ENCODE measurements at places on chromosomes 5 and 9.

- DNase-seq = no peak
- H3K27me3 ChIP-seq = no peaks in the 10 kb centered on the region
- no peak overlapping the region for H3K4me3 ChIP-seq
- H3K36me3 ChIP-seq = no peaks in the 10 kb centered on the region
- peaks cover 11% of the 10 kb centered on the region for H3K4me1 ChIP-seq
- no peak overlapping the region for H3K27ac ChIP-seq
Observed at GRCh38 chr5:149616727-149617285, 35.5 kb downstream of the ARHGEF37 start.

GRCh38 chr9:86252870-86253269 is 6.6 kb downstream of the C9orf153 start:
- H3K27me3 ChIP-seq = no peaks in the 10 kb centered on the region
- no peak overlapping the region for H3K27ac ChIP-seq
- no peaks in the 10 kb centered on the region for H3K4me1 ChIP-seq
- H3K4me3 ChIP-seq = no peak overlapping the region

GRCh38 chr5:168879331-168879730 is 300.2 kb upstream of the PANK3 start:
- H3K36me3 ChIP-seq = no peaks in the 10 kb centered on the region
- peaks cover 15% of the 10 kb centered on the region for H3K27me3 ChIP-seq
- H3K27ac ChIP-seq = no peak overlapping the region
- no peak overlapping the region for H3K4me3 ChIP-seq
- DNase-seq = no peak
- H3K4me1 ChIP-seq = no peaks in the 10 kb centered on the region

DNA sequence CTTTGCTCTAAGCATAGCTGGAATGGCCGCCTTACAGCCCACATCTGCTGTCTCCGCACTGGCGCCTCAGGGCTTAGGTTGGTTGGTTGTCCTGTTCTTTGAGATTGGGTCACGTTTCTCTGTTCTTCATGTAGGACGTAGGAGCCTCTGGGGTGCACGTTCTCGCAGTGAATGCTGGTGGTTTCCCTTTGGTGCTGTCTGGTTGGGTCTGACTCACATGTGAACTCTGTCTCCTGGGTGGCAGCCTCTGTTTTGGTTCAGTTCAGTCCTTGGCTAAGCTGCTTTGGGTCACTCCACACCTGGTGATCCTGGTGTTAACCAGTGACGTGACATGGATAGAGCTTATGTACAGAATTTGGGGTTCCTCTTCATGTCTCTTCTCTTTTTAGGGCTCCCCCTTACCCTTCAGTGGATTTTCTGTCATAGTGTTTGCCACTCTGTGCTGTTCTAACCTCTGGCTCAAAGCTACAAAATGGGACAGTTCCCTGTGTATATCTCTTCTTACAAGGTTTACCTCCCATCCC is 12.6 kb upstream of the LPCAT1 start:
- no peaks in the 10 kb centered on the region for H3K36me3 ChIP-seq
- H3K4me3 ChIP-seq = peak overlapping the region; percentile 68
- H3K27me3 ChIP-seq = peaks cover 17% of the 10 kb centered on the region
- DNase-seq = peak; percentile 73
- H3K4me1 ChIP-seq = peaks cover 30% of the 10 kb centered on the region

DNA sequence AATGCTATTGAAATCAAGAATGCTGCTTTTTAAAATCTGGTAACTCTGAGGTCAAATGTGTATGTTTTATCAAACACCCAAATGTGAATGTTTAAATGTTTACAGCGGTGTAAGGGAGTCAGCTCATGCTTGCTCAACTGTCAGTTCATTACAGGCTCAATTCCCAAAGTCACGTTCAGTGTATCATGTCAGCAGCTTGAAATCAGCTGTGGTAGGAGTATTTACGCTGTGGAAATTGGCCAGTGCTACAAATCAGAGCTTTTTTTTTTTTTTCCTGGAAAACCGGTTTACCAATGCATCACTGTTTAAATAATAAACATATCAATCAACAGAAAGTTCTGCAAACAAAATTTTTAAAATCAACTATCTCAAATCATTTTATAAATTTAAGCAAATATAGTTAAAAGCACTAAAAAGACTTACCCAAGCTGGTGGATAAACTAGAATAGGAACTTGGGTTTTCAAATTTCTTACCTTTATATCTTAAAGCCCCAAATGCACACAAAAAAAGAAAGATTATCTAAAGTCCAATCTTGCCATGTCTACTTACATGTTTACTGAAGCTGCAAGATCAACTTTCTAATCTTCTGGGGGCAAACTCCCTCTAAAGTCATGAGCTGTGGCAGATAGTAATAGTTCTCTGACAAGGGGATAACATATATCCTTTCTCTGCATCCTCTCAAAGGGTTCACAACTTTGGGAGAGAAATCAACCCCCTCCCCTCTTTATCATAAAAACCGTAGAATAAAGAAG is 57.6 kb upstream of the GRAMD2B start:
- peaks cover 5% of the 10 kb centered on the region for H3K4me1 ChIP-seq
- DNase-seq = no peak
- H3K27me3 ChIP-seq = peaks cover 6% of the 10 kb centered on the region

DNA sequence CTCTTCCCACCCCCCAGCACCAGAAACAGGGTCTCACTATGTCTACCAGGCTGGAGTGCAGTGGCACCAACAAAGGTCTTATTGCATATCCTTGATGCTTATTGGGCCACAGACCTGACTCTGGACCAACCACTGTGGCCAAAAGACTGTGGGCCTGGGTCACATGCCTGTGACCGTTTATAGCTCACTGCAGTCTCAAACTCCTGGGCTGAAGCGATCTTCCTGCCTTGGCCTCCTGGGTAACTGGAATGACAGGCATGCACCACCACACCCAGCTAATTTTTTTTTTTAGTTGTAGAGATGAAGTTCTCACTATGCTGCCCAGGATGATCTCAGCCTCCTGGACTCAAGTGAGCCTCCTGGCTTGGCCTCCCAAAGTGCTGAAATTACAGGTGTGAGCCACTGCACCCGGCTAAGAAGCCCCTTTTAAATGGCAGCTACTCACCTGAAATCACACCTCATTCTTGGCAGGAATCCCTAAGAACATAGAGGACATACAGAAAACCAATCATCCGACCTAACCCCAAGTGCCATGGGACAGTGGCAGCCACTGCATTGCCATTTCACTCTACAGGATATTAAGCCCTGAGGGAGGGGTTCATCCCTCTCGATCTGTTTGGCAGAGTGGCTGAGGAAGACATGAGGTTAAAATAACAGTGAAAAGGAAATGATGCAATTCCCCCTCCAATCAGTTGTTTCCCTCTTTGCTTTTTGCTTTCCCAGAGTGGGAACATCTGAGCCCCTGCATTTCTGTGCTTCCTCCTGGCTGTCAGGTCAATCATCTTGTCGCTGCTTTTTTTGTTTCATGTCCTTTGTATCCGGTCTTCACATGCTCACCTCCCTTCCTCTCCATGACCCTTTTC is 74.6 kb downstream of the LRRC70 start:
- peaks cover 3% of the 10 kb centered on the region for H3K27me3 ChIP-seq
- H3K27ac ChIP-seq = peak overlapping the region; percentile 1
- no peak overlapping the region for H3K4me3 ChIP-seq
- H3K4me1 ChIP-seq = peaks cover 9% of the 10 kb centered on the region
- no peaks in the 10 kb centered on the region for H3K36me3 ChIP-seq

GRCh38 chr5:124034083-124034700 is 522.2 kb downstream of the CSNK1G3 start:
- no peak overlapping the region for H3K27ac ChIP-seq
- no peaks in the 10 kb centered on the region for H3K27me3 ChIP-seq
- no peaks in the 10 kb centered on the region for H3K36me3 ChIP-seq
- no peak for DNase-seq
- no peaks in the 10 kb centered on the region for H3K4me1 ChIP-seq

- peaks cover 56% of the 10 kb centered on the region for H3K4me1 ChIP-seq
- H3K4me3 ChIP-seq = peak overlapping the region; percentile 98
- peak overlapping the region; percentile 98 for H3K27ac ChIP-seq
- peaks cover 68% of the 10 kb centered on the region for H3K36me3 ChIP-seq
- DNase-seq = no peak
Observed at GRCh38 chr5:141617128-141617527, 1.7 kb downstream of the DIAPH1 start.

- H3K36me3 ChIP-seq = no peaks in the 10 kb centered on the region
- H3K4me3 ChIP-seq = no peak overlapping the region
- H3K27me3 ChIP-seq = peaks cover 7% of the 10 kb centered on the region
- DNase-seq = no peak
Observed at GRCh38 chr5:133917785-133918184, 50.6 kb downstream of the C5orf15 start.

DNA sequence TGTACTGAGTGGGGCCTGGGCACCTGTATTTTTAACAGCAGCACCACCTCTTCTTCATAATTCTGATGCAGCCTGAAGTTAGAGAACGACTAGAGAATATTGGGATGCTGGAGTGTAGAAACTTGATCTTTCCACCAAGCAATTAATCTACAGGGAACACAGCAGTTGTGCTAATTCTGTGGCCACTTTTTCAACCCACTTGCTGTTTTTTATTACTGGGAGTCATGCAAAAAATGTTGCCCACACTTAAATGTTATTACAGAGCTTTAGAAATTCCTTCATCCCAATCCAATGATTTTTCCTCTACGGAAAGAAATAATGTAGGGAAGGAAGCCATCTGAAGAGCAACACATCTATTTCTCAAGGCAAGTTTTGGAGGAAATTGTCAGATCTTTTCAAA is 190.9 kb upstream of the TUT7 start:
- no peaks in the 10 kb centered on the region for H3K36me3 ChIP-seq
- H3K27me3 ChIP-seq = peaks cover 2% of the 10 kb centered on the region
- H3K4me1 ChIP-seq = no peaks in the 10 kb centered on the region
- no peak overlapping the region for H3K4me3 ChIP-seq
- H3K27ac ChIP-seq = no peak overlapping the region

GRCh38 chr9:134693641-134694367 is 52.2 kb downstream of the COL5A1 start:
- DNase-seq = no peak
- no peaks in the 10 kb centered on the region for H3K36me3 ChIP-seq
- no peak overlapping the region for H3K4me3 ChIP-seq
- no peak overlapping the region for H3K27ac ChIP-seq
- H3K27me3 ChIP-seq = peaks cover 3% of the 10 kb centered on the region
- H3K4me1 ChIP-seq = peaks cover 8% of the 10 kb centered on the region

GRCh38 chr9:91036356-91036755 is 234.7 kb downstream of the SYK start:
- H3K4me3 ChIP-seq = no peak overlapping the region
- peaks cover 3% of the 10 kb centered on the region for H3K27me3 ChIP-seq
- no peak for DNase-seq
- peaks cover 5% of the 10 kb centered on the region for H3K36me3 ChIP-seq
- peak overlapping the region; percentile 57 for H3K27ac ChIP-seq
- peaks cover 66% of the 10 kb centered on the region for H3K4me1 ChIP-seq

DNA sequence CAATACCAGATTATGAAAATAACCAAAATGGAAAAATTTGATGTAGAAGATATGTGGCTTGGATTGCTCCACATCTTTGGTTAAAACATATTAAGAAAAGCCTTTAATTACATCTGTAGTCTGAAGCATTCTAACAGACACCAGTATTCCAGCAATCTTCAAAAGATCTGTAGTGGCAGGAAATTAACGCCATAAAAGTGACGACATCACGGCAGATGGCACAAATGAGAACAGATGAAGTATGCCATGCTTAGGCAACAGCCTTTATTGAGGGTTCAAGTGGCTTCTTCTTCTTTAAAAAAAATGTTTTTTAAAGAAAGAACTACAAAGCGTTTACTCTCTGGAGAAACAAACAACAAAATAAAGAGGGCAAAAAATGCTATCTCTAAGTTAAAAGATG is 164.2 kb downstream of the MEF2C start:
- no peak for DNase-seq
- H3K27ac ChIP-seq = no peak overlapping the region
- no peaks in the 10 kb centered on the region for H3K36me3 ChIP-seq

- H3K27me3 ChIP-seq = no peaks in the 10 kb centered on the region
- peaks cover 39% of the 10 kb centered on the region for H3K4me1 ChIP-seq
- DNase-seq = no peak
Observed at GRCh38 chr5:68231414-68232076, 16.0 kb downstream of the PIK3R1 start.

Data from activated CD8-positive, alpha-beta T cell treated with anti-CD3 and anti-CD28 coated beads, Interleukin-2, amount 10 ng/mL, durations not matched to agents 7 days and 5 days (primary cell).